ENCODE measurements at places on chromosomes 1 and 21.

DNA sequence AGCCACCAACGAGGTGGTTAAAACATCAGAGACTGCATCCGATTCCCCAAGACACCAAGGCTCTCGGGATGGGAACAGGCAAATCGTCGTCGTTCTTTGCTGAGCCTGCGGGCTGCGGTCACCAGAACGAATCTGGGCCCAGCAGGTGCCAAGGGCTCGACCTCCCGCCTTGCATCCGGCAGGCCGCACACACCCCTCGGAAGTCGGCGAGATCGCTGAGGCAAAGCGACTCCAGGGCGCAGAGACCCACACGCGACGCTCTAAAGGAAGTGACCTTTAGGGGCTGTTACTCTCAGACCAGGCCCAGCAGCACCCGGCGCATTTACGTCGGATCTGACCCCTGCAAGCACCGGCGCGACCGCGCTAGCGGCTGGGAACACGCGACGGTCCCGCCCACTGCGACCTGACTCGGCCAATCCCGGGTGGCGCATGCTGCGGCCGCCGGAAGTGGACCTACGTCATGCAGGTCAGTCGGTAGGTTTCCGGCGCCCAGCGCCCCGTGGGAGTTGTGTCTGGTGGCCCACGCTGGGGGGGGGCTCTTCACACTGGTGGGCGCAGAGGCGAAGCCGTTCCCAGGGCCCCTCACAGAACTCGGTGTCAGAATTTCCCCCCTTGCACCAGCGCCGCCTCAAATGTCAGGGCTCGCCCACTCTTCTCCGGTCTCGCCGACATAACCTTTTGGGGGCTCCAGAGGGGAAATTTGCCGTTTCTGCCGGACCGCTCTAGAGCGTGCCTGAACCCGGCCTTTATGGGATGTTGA is 7.5 kb upstream of the PARK7 start:
- peak; percentile 52 for DNase-seq

- no peak for DNase-seq
Measured at GRCh38 chr1:207904391-207904790, 6.5 kb downstream of the CD34 start.

GRCh38 chr1:178684111-178684510 is 40.9 kb upstream of the RALGPS2 start:
- no peak for DNase-seq

GRCh38 chr1:236480758-236481436 is 42.9 kb upstream of the LGALS8 start:
- no peak for DNase-seq

- DNase-seq, result no peak
Measured at GRCh38 chr1:156124557-156125483, 10.3 kb downstream of the LMNA start.
